BJ (cell line): ENCODE measurements at places on chromosomes 4 and X.

- no peak for DNase-seq
These were observed at the start of gene TCEAL9 for GRCh38 chrX:103356130-103356798. TSS of gene TCEAL9 (plus strand) at chrX:103356506. CDS start at chrX:103357685, 1,179 bp downstream.

- no peak for DNase-seq
These were observed 78.0 kb upstream of the CCDC160 start for GRCh38 chrX:134158821-134159512.

DNA sequence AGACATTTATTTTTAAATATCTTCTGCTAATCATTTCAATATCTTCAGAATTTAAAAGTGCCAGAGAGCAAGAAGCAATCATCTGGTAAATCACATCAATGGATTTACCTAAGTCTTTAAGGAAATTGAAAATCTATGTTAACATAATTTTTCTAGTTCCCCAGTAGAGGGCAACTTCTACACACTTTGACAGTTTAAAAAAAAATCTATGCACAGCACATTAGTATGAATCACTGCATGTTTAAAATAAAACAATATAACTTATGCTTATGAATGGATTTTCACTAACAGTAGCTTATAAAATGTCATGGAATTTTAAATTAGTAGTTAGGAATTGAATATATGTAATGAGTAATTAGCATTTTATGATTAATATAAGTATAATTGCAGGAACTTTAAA lies 126.5 kb downstream of the REELD1 start:
- no peak for DNase-seq

- DNase-seq, result no peak
These were observed 76.0 kb downstream of the SPIN4 start for GRCh38 chrX:63275127-63275526.

DNA sequence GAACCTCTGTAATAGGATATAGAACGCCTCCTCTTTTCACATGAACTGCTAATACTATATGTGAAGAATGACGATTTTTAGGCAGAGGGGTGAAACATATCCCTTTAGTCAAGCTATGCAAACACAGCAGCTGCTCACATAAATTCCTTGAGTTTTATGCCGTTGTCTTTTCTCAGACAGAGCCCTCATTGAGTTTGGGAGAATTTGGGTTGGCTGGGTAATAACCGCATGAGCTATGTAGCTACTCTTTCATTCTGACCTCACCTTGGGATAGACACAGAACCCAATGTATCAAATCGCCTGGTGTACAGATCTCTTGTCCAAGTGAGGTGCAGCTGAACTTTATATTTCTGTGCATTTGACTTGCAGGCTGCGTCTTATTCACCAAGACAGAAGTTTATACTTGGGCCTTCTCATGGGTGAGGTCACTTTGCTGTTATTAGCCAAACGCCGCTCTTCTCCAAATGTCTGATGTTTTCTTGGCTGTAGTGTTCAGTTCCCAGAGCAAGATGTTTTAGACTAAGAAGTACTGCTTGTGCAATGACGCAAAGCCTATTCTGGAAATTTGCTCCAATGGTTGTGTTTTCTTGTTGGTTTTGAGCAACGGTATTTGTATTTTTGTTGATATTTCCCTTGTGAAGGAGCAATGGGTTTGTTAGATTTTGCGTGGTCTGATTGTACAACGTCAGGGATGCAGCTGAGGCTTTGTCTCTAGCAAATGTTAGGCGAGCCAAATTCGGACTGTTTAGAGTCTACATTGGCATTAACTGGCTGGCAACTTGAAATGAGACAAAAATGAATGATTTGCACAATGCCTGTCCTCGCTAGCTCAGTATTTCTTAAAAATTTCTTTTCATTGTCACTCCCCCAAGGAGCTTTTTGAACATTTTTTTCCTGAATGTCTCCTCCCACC lies 11.2 kb upstream of the SPARCL1 start:
- no peak for DNase-seq

DNA sequence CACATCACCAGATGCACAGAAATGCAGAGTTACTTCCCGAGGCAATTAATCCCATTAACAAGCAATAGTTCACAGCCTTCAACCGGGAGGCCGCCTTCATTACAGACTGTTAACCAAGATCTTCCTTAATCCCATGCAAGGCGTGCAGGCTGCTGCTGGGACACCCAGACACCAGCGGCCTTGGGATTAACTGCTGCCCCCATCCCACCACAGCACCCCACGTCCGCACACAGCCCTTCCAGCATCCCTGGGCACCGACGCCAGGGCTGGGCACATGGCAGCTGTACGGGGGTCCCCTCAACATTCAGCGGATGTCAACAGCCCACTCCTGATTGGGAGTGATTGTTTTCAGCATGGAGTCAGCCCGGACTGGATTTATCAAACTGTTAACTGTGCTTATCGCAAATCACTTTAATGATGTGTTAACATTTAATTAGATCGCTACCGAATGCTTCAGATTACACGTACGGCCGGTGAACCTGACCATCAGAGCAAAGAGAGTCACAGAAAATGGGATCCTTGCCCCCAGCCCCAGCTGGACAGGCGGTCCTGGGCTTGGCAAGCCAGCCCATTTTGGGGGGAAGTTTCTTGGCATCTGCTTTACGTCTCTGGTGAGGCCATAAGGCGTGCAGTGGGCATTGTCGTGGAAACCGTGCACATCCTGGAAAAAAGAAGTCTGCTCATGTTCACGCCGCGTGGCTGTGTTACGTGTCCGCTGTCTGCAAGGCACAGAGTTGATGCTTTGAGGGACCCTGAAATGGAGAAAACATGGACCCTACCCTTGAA lies 126.4 kb downstream of the HMX1 start:
- no peak for DNase-seq

- no peak for DNase-seq
These were observed 148.0 kb upstream of the SLC7A11 start for GRCh38 chr4:138389976-138390685.

GRCh38 chr4:76813070-76813469 lies 84.9 kb downstream of the SOWAHB start:
- no peak for DNase-seq

DNA sequence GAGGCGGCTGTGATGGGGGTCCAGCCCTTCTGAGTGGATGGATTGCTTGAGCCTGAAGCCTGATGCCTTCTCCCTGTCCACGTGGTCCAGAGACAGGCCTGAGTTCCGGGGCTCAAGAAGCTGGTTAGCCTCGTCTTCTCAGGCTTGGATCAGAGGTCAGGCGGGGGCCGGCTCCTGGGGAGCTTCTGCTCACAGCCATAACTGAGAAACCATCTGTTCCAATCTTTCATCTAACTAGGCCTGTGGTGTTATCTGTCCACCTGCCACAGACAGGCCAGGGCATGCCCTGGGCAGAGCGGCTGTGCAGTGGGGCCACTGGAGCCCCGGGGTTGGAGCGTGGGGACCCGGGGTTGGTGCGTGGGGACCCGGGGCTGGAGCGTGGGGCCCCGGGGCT lies 63.1 kb downstream of the SORCS2 start:
- no peak for DNase-seq

DNA sequence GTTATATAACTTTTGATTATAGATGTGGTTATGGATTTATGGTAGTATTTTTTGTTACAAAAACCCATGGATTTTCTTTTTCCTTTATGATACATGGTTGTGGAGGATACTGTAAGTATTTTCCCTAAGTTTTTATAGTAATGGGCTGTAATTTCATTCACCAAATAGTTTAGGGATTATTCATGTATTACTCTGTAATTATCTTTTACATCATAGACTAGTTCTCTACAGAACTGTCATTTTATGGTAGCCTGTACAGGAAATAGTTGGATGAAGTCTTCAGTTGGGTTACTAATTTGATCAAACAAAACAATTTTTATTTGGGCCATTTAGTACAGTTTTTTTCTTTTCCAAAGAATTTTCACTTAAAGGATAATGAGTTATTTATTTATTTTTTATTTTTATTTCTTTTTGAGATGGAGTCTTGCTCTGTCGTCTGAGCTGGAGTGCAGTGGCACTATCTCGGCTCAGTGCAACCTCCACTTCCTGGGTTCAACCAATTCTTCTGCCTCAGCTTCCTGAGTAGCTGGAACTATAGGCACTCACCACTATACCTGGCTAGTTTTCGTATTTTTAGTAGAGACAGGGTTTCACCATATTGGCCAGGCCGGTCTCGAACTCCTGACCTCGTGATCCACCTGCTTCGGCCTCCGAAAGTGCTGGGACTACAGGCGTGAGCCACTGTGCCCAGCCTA lies 42.1 kb downstream of the RBPJ start:
- no peak for DNase-seq

DNA sequence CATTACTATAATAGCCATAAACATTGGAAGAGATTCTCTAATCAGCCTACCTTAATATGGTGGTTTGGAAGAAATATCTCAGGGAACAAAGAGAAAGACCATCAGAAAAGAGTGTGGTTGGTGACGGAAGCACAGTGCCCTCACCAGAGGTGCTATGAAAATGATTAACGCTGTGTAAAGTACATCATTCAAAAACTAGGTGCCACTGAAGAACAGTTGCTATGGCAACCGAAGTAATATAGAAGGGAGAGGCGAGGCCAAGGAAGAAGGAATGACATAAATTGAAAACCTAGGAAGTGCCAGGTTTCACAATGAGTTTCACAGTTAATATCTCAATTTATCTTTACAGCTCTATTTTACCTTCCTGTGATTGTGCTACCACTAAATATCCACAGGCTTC lies 57.0 kb upstream of the ARSJ start:
- DNase-seq, result no peak

DNA sequence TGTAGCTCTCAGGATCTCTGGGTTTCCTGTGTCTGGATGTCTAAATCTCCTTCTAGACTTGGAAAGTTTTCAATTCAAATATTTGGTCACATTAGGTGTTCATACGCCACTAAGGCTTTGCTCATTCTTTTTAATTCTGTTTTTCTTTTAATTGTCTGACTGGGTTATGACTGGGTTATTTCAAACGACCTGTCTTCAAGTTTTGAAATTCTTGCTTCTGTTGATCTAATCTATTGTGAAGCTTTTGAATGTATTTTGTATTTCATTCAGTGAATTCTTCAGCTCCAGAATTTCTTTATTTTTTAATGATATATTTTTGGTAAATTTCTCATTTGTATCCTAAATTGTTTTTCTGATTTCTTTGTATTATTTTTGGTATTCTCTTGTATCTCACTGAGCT lies 81.0 kb upstream of the PCDH10 start:
- no peak for DNase-seq

DNA sequence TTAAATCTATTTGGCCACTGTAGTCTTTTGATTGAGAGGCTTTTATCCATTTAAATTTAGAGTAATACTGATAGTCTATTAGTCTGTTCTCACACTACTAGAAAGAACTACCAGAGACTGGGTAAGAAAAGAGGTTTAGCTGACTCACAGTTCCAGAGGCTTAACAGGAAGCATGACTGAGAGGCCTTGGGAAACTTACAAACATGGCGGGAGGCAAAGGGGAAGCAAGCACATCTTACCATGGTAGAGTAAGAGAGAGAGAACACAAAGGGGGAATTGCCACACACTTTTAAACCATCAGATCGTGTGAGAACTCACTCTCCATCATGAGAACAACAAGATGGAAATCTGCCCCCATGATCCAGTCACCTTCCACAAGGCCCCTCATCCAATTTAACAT lies 410.9 kb downstream of the PDGFC start:
- DNase-seq, result no peak

DNA sequence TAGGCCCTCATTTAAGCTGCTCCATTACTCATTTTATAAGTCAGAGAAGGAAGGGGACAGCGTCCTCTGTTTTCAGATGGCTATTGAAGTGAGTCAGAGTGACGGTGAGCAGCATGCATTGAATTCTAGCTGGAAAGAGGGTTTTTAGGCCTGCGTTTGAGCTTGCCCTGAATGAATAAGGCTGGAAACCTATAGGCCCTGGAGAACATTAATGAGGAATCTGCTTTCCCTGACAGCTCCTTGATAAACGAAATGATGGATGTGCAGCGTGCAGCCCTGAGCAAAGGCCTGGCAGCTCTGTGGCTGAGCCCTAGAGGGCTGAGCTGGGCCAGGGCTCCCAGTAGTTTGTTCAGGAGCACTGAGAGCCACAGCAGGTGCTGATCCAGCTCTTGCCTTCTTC lies 33.4 kb downstream of the TBL1X start:
- DNase-seq, result no peak

- no peak for DNase-seq
These were observed 13.2 kb downstream of the GALNT7 start for GRCh38 chr4:173181848-173182247.
